ENCODE measurements at places on chromosomes 3 and 15.

- no peak for DNase-seq
Observed at GRCh38 chr3:84245789-84246188, 713.0 kb upstream of the CADM2 start.

DNA sequence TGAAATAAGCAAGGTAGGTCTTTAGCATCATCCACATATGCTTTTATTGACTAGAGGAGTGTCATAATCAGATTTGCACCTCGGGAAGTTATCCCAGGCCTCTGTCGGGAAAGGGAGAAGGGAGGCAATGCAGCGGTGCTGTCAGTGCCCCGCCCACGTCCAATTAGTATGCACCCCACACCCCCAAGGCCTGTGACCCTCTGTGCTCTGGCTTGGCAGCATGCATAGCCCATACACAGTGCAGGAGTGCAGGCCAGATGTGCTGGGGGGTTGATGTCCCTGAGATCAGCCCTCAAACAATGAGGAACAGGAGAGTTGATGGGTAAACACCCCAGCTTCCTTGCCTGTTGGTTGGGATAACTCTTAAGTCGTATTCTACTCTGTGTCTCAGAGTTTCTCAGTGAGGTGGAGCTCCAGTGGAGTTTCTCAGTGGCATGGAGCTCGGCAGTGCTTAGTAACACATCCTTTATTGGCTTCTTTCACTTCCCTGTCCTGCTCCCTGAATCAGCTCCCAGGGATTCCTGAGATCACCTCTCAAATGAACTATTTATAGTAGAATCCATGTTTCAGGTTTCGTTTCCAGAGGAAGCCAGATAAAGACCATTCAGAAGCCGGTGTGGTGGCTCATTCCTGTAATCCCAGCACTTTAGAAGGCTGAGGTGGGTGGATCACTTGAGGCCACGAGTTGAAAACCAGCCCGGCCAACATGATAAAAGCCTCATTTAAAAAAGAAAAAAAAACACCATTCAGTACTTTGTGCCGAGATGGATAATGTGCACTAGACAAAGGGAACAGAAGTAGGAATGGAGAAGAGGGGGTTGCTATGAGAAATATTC lies 26.7 kb upstream of the NDUFB4 start:
- no peak for DNase-seq

- no peak for DNase-seq
Observed at GRCh38 chr15:51641490-51642130, 19.0 kb upstream of the DMXL2 start.

DNA sequence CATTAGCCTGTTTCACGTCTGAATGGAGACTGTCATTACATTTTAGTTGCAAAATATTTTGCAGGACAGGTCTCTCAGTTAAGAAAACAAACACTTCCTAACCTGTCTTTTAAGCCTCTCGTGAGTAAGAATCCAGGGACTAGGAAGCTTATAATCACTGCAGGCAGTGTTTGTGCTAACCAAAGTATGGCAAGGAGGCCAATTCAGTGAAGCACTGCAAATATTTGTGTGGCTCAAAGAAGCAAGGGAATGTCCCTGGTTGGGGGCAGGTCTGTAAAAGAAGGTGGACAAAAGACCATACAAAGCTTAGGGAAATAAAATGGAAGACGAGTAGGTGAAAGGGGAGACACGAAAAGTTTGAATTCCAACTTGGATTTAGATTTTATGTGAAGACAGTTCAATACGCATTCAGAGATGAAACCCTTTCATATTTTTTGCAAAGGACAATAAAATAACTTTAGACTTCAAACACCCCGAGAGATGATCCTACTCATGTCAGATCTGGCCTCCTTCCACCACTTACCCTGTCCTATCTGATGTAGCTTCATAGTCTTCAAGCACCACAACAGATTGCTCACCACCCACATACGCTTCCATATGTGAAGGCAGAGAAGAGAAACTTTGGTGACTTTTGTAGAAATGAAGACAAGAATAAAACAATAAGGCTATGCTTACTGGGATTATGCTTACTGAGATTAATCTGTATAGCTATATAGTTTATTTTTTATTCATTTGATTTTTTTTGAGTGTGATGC lies 240.9 kb downstream of the TUSC7 start:
- DNase-seq = no peak
